ENCODE measurements at places on chromosomes 6 and 20.

DNA sequence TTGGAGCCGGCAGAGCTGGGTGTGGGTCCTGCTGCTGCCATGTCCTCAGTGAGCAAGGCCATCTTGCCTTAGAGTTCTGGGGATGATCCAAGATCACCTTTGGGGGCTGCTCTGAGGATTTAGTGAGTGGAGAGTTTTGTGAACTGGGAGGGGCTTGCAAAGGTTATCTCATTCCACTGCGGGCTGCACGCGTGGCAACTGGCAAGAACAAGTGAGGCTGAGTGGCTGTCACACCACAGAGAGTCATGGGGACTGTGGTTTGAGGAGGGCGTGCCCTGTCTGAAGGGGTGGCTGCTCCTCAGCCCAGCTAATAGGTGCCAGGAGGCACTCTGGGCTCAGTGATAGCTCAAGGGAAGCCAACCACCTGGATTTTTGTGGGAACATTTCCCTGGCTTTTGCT is 37.6 kb downstream of the TTLL9 start:
- DNase-seq = no peak

- DNase-seq = no peak
Observed at GRCh38 chr20:42567409-42567808, 622.3 kb downstream of the PTPRT start.

- no peak for DNase-seq
Observed at GRCh38 chr6:29813809-29814208, 13.8 kb upstream of the HLA-G start.

DNA sequence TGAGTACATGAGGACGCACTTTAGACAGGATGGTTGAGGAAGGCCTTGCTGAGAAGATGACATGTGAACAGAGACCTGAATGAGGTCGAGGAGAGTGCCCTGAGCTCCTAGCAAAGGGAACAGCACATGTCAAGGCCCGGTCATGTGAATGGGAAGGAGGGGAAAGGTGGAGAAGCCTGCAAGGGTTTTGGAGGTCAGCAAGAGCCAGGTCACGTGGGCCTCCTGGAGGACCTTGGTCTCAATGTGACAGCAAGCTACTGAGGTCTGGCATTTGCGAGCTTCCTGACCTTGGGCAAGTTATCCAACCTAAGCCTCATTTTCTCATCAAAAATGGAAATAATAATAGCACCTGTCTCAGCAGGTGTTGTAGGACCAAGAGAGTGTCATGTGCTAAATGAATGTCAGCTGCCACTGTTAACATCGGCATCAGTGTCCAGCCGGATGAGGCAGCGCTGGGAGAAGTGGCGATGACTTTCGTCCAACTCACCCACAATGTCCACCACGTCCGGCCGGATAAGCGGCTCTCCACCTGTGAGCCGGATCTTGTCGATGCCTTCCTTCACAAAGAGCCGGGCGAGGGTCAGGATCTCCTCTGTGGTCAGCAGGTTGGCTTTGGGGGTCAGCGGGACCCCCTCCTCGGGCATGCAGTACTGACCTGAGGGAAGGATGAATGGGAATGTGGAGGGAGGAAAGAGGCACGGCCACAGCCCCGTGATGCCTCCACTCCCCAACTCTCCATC is 8.9 kb downstream of the MOCS1 start:
- no peak for DNase-seq

DNA sequence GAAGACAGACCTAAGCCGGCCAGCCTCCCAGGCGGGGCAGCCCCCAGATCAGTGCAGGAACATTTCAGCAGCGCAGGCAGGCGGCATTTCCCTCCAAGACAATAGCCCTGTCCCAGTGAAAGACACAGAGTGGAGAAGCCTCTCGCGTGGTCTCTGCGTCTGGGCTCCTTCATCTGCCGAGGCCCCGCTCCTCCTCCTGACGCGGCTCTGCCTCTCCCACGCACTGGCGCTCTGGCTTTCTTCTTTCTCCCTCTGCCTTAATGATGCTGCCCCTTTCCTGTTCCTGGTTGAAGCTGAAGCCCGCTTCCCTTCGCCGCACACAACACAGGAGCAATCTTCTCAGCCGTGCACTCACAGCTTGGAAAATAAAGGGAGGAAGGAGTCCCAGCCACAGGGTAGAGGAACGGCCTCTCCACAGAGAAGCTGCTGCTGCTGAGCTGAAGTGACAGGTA is 347.5 kb downstream of the CDH4 start:
- DNase-seq = no peak

DNA sequence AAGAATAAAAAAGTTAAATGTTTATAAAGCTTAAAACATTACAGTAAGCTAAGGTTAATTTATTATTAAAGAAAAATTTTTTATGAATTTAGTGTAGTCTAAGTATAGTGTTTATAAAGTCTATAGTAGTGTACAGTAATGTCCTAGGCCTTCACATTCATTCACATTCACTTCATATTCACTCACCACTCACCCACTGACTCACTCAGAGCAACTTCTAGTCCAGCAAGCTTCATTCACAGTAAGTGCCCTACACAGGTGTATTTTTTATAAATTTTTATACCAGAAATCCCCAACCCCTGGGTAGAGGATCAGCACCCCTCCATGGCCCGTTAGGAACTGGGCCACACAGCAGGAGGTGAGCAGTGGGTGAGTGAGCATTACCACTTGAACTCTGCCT is 24.3 kb upstream of the ADGRF1 start:
- no peak for DNase-seq

- no peak for DNase-seq
Observed at GRCh38 chr6:106773996-106774629, 144.7 kb downstream of the QRSL1 start.

- DNase-seq = no peak
Observed at GRCh38 chr20:20167698-20168097, 115.4 kb downstream of the CFAP61 start.

- no peak for DNase-seq
Observed at GRCh38 chr6:45895569-45895968, 120.1 kb downstream of the CLIC5 start.

DNA sequence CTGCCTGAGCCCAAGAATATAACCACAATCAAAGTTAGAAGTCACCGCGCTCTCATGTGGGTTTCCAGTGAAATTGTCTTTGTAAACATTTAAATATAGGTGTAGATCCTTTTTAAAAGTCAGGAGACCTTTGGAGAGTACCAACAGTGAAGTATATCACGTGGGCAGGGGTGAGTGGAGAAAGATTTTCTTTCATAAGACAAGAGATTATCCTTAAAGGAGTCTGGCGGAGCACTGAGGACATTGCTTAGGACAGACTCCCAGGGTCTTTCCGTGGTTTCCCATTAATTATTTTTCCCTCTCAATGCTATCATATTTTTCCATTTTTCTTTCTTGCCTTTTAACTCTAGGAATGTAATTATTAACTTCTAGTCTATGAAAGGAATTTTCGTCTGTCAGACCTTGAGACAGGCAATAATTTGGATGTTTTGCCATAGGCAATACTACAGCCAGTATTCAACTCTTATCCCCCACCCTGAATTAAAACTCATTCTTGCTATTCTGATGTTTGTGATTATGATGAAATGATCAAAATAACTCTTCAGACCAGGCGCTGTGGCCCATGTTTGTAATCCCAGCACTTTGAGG is 31.4 kb downstream of the DCBLD1 start:
- DNase-seq = no peak

DNA sequence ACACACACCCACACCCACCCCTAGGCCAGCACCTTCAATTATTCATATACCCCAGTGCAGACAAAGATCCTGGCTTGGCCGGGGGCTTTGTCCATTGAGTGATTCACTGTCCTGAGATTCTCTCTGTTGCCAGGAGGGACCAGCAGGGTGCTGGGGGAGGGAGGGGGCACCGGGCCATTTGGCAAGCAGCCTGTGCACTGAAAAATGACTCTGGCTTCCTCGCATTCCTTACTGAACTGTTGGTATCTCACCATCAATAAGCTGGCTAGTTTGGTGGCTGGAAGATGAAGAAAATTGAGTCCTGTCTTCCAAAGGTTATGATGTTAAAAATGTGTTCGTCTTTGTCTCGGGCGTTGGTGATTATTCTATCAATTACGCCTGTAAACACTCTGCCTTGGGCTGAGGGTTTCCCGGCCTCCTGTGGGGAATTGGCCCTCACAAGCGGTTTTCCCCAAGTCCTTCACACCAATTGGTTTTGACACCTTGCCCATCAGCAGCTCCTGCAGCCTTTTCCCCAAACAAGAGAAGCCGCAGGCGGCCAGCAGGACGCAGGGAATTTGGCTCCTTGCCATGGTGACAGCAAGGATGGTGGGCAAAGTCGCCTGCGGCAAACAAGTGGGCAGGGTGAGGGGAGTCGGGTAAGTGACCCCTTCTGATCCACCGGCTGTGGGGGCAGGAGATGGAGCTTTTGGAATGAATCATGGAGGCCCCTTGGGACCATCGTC is 4.9 kb downstream of the VSTM2L start:
- peak; percentile 83 for DNase-seq

DNA sequence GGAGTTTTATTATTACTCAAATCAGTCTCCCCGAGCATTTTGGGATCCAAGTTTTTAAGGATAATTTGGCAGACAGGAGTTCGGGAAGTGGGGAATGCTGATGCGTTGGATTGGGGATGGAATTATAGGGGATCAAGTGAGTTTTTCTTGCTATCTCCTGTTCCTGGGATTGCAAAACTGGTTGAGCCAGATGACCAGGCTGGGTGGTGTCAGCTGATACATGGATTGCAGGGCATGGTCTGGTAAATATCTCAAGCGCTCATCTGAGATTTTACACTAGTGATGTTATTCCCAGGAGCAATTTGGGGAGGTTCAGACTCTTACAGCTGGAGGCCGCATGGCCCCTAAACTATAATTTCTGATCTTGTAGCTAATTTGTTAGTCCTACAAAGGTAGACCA is 54.7 kb downstream of the ENPP1 start:
- DNase-seq = no peak

- no peak for DNase-seq
Observed at GRCh38 chr20:61516346-61517208, 264.5 kb downstream of the CDH4 start.

GRCh38 chr20:17936761-17937732 is 31.5 kb downstream of the SNX5 start:
- DNase-seq = peak; percentile 79

- DNase-seq = no peak
Observed at GRCh38 chr6:108832738-108833137, 15.5 kb upstream of the ARMC2 start.

GRCh38 chr6:100618351-100618671 is 153.6 kb upstream of the SIM1 start:
- no peak for DNase-seq

GRCh38 chr20:21289651-21290050 is 13.5 kb upstream of the XRN2 start:
- DNase-seq = no peak

- no peak for DNase-seq
Observed at GRCh38 chr6:165675120-165675519, 12.1 kb upstream of the PDE10A start.

- DNase-seq = no peak
Observed at GRCh38 chr6:100136590-100136989, 142.6 kb upstream of the MCHR2 start.

DNA sequence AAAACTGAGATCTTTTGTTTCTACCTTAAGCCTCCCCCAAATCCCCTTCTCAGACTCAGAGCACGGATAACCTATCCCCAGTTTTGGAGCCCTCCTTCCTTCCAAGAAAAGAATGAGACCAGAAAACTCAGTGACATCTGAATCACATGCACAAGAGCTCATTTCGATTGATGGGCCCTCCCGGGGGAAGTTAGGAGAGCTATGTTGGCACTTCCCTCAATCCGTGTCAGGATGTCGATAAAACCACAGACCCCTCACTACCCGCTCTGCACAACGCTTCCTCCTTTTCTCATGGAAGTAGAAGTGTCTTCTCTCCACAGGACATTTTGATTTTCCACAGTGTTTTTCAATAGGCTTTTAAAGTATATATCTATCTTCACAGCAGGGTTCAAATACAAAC is 332.4 kb downstream of the HACE1 start:
- DNase-seq = no peak

- peak; percentile 86 for DNase-seq
Observed at GRCh38 chr20:31547017-31547675, 32.9 kb downstream of the HM13 start.

GRCh38 chr20:63166193-63167020 is 49.5 kb downstream of the YTHDF1 start:
- DNase-seq = no peak

DNA sequence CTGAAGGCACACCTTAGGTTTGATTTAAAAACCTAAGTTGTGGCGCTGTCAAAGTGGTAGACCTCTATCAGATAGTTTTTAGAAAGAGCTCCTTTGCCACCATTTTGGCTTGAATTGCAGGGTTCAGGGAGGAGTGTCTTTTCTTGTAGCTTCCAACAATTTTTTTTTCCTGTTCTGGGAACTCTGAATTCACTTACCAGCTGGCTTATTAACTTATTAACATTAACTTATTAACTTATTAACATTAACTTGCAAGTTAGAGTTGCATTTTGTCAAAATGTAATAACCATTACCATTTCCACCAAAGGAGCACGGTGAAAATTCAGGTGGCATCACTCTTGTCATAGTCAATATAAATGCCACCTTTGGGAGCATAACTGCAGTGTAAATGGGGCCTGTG is 181.9 kb downstream of the ISM1 start:
- no peak for DNase-seq

DNA sequence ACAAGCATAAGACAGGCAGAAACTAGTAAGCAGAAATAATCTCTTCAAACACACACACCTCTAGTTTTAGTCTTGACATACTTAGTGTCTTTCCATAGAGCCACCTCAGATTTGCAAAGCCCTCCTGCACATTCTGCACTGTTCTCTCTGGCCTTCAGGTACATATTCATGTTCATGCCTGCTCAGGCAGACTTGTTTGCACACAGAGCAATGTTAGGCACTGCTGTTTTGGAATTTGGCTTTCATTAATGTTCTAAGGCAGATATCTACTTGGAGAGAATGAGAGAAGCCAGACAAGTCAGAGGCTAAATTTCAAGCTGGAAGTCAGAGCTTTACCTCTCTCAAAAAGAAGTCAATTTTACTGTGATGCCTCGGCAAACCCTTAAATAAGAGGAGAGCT is 21.3 kb upstream of the DST start:
- DNase-seq = no peak

All from brain microvascular endothelial cell (primary cell).